ENCODE measurements at places on chromosomes 2 and 18.

DNA sequence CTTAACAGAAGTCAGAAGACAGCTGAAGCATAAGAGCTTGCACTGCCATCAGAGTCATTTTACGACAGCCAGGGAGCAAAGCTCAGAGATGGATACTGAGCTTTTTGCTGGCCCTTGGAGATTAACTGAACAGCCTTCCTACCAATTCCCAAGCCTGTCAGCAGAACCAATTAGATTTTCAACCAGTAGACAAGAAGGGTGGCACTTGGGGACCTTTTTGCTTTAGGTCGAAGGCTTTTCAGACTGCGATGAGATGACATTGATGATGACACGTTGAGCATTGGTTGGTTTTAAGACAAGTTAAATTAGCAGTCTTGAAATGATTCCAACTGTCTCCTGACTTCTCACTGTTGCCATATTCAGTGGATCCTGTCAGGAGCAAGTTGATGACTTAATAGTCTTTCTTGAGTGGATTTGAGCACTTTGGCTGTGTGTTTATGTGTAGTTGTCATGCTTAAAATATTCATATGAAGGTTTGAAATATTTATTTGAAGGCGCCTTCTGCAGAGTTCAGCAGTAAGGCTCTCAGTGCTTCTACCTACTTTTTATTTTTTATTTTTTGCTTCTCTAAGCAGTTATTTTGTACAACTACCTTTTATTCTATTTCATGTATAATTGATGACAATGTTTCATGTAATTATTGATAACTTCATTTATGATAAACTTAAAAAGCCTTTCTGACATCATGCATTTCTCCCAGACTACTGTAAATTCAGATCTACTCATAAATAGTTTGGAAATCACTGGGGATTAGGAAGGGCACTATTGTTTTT, 256.7 kb downstream of the CAMKMT start:
- DNase-seq, result no peak

DNA sequence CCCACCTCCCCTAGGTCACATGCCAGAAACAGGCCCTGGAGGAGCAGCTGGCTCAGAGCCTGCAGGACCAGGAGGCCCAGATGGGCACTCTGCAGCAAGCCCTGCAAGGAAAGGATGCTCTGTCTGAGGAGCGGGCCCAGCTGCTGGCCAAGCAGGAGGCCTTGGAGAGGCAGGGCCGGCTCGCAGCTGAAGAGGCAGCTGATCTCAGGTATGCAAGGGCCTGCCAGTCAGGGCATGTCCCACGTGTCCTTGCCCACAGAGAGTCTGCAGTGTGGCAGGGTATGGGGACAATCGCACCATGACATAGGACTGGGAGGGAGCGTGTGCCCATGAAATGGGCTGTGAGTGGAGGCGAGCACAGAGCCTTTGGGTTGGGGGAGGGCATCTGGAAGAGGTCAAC, 39.9 kb downstream of the CROCC2 start:
- DNase-seq, result no peak

- DNase-seq, result no peak
These were observed 531.2 kb upstream of the VRK2 start for GRCh38 chr2:57515366-57515765.

DNA sequence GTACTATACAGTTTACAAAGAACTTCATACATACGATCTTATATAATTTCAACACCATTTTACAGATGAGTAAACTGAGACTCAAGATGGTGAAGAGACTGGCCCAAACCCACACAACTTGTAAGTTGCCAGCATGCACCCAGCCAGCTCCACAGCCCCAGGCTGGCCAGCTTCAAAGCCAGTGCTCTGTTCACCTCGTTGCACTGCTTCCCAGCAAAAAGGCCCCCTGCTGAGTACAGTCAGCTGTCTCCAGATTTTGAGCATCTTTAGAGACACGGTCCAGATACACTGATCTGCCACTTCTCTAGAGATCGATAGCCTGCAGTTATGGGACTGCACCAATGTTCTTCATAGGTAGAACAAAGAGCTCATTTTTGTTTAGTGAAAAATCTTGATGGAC, 257.2 kb upstream of the CHAC2 start:
- DNase-seq, result no peak

DNA sequence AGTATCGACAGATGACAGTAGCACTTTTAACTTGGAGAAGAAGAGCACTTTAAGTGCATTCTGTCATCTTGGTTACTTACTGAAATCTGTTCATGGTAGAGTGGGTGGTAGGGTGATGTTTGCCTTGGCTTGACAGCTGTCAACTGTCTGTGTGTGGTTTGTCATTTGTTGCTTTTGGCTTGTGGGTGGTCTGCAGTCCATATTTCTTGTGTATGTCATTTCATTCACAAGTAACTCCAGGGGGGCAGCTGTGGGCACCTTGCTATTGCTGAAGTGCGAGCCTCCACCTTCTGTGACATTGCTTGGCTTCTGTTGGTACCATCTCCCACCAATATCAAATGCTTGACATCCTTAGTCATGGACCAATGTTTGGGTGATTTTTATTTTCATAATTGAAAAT, 311.6 kb upstream of the NRP2 start:
- no peak for DNase-seq

- no peak for DNase-seq
These were observed 21.4 kb downstream of the SFXN5 start for GRCh38 chr2:73050121-73050545.

DNA sequence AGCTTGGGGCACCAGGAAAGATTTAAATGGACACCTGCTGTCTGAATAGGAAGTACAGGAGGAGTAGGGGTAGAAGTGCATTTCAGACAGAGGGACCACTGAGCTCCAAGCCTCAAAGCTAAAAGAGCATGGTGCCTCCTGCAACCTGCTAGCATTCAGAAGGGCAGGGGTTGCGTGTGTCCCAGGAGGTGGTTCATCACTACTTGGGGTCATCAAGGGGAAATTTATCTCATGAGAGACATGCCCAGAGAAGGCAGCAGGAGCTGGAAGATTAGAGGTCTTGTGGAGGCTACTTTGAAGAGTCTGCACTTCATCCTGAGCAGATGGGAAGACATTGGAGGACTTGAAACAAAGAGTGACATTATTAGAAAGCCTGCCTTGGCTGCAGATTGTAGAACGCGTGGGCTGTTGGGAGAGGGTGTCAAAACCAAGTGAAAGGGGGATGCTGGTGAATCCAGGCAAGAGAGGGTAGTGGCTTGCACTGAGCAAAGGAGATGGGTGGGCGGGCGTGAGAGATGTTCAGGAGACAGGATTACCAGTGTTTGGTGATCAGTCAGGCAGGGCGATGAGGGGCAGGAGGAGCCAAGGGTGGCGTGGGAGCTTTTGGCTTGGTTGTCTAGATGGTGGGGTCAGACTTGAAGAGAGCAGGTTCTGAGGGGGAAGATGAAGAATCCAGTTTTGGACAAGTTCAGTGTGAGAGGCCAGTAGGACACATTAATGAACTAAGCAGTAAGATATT, 154.0 kb downstream of the DYSF start:
- no peak for DNase-seq

- no peak for DNase-seq
These were observed 103.1 kb upstream of the THOC1 start for GRCh38 chr18:370751-371608.

DNA sequence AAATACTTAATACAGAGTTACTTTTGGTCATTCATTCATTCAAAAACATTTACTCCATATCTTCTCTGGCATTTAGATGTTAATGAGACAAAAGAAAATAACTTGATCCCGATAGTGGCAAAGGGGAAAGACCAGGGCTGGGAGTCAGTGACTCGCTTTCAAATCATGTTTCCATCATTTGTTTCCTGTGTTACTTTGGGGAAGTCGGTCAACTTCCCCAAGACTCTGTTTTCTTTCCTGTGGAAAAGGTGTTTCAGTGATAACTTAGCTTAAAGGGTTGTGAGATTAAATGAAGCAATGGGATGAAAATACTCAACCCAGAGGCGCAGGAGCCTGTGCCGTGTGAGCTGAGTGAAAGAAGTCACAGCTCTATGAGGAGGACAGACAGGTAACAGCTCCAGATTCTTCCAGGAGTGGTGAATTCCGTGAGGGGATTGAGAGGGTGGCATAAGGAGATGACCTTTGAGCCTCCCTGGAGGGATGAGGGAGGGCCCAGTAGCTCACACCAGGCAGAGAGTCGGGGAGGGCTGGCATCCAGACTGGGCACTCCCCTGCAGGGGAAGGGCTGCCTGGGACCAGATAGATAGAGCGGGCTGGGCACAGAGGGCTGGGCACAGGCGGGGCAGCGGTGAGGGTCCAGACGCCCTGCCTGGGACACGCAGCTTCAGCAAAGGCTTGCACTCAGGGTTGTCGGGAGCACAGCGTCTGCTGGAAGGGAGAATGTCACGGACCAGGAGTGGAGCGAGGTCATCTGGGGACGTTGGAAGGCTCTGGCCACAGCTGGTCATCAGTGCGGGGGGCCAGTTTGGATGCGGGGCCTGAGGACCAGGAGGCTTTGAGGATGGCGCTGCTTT, 70.1 kb downstream of the TSHZ1 start:
- DNase-seq, result no peak

DNA sequence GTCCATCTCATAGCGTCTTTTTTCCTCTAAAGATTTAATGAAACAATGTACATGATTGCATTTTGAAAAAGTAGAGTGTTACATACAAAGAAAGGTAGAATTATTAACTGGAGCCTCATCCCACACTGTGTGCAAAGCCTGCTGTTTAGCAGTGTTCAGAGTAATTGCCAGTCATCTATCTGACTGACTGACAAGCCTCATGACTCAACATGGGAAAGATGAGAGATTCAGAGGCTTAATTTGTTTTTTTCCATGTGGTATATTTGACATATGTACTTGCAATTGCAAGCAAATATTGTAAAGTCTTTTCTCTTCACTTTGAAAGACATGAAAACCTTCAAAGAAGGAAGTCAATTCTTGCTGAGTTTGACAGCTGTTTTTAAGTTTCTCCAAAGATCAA, 14.7 kb downstream of the PCARE start:
- no peak for DNase-seq

GRCh38 chr2:220701115-220701514, 871.0 kb downstream of the EPHA4 start:
- no peak for DNase-seq
